ENCODE measurements at places on chromosomes 12 and 14.

DNA sequence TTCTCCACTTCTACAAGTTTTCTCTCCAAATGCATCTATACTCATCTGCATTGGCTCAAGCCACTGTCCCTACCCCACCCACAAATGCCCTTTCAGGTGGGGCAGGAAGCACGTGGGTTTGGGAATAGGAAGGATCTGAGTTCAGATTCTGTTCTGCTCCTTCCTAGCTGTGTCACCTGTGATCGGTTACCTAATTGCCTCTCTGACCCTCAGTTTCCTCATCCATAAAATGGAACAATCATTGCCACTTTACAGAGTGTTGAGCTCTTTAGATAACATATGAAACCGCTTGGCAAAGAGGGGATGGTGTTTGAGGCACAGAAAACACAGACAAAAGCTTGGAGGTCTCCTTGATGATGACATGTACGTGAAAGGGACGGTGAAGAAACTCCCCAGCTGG is 34.5 kb downstream of the FOXN3 start:
- no peak for DNase-seq

DNA sequence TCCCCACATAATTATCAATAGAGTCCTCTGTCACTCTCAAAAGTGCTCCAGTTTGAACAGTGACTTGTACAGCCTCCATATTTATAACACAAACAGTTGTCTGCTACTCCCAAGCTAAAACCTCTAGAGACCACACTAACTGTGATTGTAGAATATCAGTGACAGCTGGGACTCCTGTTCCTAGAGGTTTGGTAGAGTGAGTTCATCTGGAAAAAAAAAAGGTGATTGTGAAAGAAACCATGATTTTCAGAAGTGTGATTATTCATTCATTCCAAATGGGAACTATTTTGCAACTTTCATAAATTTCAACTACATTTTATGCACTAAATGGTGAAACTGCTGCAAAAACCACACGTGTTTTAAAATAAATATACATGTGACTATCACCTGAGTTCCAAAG is 128.0 kb upstream of the PLXNC1 start:
- no peak for DNase-seq

DNA sequence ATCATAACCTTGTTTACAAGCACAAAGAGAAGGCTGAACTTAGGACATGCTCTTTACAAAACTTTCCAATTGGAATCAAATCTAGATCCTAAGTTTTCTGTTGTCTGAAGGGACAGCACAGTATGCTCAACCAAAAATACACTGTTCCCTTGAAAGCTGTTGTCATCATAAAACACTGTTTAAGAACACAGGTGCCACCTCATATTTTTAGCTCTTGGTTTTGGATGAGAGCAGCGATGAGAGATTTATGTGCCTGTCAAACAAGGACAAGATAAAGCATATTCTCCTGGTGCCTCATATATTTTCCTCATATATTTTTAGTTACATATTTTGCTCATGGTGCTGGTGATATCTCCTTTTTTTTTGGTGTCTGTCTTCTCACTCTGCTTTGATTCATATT is 788.4 kb downstream of the AACS start:
- no peak for DNase-seq

- DNase-seq = peak; percentile 57
Observed at GRCh38 chr12:123035841-123036240, 55.4 kb downstream of the ARL6IP4 start.

DNA sequence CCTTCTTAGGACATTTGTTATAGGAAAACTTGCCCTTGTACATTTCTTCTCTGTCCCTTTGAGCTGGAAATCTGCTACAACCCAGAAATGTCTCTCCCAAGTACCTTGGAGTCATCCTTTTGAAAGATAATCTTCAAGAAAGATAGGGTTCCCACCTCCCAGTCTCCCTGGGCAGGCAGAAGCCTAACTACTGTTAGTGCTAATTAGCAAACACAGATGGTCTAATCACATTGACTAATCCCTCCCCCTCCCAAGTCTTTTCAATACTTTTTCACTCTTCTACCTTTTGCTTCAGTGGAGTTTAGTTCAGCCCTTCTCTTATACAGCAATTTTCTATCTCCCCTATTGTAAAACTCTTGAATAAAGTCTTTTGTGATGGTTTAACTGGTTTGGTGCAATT is 129.8 kb upstream of the PPFIA2 start:
- no peak for DNase-seq
